Bone marrow (tissue), 2 donors: ENCODE measurements at places on chromosomes 1 and 21.

DNA sequence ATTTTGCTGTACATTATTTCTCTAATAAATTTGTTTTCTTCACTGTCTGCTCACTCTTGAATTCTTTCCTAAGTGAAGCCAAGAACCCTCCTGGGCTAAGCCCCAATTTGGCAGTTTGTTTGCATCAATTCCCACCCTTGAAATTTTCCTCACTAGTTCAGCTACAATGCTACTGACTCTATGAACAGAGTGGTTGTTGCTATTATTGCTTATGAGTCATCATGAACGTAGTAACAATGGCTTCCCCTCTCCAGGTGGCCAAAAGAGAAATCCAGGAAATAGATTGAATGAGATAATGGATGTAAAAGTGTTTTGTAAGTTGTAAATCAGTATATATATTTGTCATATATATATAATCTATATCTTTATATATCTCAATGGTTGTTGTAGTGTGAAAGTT is 193.0 kb downstream of the URB2 start:
- no peak for DNase-seq

- DNase-seq, result no peak
Measured at GRCh38 chr1:150661156-150661555, 31.7 kb upstream of the ENSA start.

GRCh38 chr1:12159816-12160215 is 7.0 kb upstream of the TNFRSF1B start:
- no peak for DNase-seq

DNA sequence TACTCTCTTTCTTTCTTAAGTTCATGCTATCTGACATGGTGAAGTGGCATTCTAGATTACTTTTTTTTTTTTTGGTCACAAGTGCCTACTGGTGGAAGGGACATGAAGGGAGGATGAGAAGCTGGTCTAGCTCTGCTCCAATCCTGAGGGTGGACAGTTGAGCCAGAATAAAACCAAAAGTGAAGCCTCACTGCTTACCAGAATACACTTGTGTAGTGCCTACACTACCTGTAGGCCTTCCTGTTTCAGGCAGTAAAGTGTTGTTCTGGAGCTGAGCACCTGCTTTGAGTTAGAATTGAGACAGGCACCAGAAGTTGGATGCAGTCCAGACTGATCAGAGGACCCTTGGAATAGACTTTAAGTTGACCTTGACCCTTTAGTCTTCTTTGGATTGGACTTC is 40.4 kb upstream of the APOBEC4 start:
- DNase-seq, result no peak

- no peak for DNase-seq
Measured at GRCh38 chr1:25098717-25099116, 133.6 kb downstream of the SYF2 start.

GRCh38 chr1:69611316-69611715 is 43.6 kb downstream of the LRRC7 start:
- no peak for DNase-seq

DNA sequence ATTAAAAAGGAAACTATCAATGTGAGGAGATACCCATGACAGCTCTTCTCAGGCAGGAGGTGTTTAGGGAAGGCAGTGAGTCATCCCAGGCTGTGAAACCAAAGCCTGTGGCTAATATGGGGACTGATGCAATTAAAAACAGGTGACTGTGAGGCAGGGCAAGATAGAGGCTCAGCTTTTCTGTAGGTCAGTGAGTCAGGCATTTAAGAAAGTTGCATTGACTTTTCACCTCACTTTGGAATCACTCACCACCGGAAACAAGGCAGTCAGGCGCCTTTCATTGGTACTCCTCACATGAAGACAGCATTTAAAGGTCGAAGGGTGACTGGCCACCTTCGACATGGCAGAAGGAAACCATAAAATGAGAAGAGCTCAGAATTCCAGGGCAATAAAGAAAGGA is 54.5 kb downstream of the PAPPA2 start:
- no peak for DNase-seq

GRCh38 chr1:205950826-205951549 is 7.7 kb upstream of the SLC26A9 start:
- peak; percentile 52 for DNase-seq
